Esophagus (tissue), 2 donors: ENCODE measurements at places on chromosomes 1 and 21. TPM values are rescaled to one million over a fixed set of nuclear protein-coding genes. Genes with fewer than 3 reads are reported as not detected.

AMY1C gene
- 0.07 TPM for polyA plus RNA-seq

AIRE gene
- polyA plus RNA-seq = 0.01 TPM

DIO1 gene
- polyA plus RNA-seq = 0.04 TPM

S100A9 gene
- 60,368 TPM for polyA plus RNA-seq

CLCA1 gene
- 0.10 TPM for polyA plus RNA-seq

HAO2 gene
- not detected for polyA plus RNA-seq

SH3BGR gene
- polyA plus RNA-seq = 4.9 TPM

FAM89A gene
- 6.1 TPM for polyA plus RNA-seq

ADAMTS5 gene
- polyA plus RNA-seq = 0.60 TPM

DAB1 gene
- polyA plus RNA-seq = not detected
